ENCODE measurements at places on chromosomes 13 and 19. TPM values are rescaled to one million over a fixed set of nuclear protein-coding genes. Genes with fewer than 3 reads are reported as not detected.

DNA sequence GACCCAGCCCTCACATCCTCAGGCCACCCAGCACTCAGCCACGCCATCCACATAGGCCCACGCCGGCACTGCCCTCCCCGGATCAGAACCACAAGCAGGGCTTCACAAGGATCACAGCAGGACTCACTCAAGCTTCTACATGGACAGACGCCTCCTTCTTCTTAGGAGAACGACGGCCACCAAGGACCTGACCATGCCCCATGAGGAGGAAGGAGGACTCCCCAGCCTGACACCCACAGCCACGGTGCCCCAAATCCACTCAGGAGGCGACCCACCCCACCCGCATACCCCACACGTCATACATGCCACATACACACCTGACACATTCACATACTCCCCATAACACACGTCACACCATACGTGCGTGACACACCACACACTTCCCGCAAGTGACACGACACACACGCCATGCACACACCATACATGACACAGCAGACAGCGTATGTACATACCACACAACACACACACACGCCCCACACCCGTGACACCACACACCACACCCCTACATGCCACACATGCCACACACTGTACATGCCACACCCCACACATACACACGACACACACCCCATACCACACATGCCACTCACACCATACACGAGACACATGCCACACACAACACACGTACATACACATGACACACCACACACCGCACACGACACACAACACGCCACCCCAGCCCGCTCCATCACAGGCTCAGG is 50.4 kb downstream of the MLLT1 start:
- no peak for DNase-seq

DNA sequence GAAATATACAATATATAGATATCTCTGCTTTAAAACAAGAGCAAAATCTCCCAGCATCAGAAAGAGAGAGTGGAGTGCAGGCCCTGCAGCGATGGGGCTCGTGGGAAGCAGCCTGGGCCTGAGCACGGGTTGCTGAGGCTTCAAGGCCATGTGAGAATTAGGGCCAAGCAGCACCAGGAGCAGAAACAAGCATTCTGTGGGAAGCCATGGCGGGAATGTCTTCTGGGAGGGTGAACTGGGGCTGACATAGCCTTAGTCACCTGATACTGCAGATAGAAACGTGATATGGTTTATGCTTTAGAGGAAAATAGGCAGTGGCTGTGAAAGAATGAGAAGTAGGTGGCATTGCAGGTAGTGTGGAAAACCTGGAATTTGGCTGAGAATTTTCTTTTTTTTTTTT is 472.3 kb downstream of the IRS2 start:
- DNase-seq = no peak

DNA sequence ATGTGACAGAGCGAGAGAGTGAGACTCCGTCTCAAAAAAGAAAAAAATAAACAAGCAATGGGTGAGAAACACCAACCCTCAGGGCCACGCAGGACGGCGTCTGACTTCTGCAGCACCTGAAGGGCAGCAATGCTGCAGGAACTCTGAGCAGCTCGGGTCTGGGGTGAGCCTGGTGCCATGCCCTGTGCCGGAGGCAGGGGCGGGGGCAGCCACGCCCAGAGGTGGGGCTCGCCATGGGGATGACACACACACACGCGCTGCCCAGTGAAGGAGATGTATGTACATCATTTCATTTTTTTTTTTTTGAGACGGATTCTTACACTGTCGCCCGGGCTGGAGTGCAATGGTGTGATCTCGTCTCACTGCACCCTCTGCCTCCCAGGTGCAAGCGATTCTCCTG is 24.3 kb downstream of the GPX4 start:
- no peak for DNase-seq

GRCh38 chr13:42047561-42048341 is 697 bp upstream of the DGKH start:
- no peak for DNase-seq

- DNase-seq = no peak
Measured at GRCh38 chr13:102291587-102292218, 110.1 kb downstream of the FGF14 start.

The NXNL1 gene
- total RNA-seq = not detected
